ENCODE measurements at places on chromosomes 5 and 9.

DNA sequence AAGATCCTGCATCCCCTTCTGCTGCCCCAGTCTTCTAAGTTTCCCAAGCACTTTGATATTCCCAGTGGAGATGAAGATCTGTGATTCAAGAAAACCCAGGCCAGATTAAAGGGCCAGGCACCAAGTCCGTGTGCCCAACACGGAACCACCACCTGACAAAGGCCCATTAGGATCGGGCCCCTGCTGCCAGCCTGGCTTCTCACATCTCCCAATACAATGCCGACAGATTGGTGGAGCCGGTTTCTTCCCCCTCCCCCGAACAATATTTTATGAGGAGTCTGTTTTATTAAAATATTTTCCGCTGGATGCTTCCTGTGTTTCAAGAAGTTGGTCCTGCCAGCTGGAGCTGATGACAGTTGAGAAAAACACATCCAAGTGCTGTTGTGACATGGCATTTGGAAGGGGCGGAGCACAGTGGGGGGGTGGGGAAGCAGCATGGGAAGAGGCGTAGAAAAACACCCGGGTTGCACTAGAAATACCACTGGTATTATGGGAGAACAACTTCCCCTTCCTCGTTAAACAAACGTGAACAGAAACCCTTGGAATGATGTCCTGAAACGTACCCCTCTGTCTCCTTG lies 45.0 kb downstream of the CRB2 start:
- DNase-seq, result no peak

GRCh38 chr9:95580812-95581761 lies 64.3 kb upstream of the PTCH1 start:
- no peak for DNase-seq

DNA sequence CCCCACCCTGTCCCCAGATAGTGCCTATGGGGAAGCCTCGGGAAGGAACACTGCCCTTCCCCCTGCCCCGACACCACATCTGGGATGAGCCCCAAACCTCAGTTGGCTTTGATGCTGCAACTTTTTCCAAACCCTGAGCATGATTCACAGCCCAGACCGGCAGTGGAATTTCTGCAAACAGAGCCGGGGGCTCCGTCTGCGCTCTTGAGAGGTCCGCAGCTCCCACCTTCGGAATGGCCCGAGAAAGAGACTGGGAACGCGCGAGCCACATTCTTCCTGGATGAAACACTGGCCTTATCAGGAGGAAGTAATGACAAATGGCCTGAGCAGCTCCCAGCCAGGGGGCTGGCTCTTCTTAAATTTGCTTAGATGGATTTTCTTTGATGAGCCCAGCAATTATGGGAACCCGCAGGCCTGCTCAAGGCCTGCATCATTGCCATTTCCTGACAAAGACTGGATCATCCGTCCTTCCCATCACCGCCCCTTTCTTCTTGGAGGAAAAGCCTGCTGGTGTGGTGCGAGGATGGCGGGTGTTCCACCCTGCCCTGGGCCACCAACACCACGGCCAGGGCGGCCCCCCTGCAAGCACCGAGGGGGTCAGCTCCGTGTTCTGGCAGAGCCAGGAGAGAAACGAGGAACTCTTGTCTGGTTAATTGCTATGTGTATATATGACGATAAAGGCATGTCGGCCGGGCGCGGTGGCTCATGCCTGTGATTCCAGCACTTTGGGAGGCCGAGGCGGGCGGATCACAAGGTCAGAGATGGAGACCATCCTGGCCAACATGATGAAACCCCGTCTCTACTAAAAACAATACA lies 38.8 kb upstream of the COL5A1 start:
- DNase-seq, result no peak

DNA sequence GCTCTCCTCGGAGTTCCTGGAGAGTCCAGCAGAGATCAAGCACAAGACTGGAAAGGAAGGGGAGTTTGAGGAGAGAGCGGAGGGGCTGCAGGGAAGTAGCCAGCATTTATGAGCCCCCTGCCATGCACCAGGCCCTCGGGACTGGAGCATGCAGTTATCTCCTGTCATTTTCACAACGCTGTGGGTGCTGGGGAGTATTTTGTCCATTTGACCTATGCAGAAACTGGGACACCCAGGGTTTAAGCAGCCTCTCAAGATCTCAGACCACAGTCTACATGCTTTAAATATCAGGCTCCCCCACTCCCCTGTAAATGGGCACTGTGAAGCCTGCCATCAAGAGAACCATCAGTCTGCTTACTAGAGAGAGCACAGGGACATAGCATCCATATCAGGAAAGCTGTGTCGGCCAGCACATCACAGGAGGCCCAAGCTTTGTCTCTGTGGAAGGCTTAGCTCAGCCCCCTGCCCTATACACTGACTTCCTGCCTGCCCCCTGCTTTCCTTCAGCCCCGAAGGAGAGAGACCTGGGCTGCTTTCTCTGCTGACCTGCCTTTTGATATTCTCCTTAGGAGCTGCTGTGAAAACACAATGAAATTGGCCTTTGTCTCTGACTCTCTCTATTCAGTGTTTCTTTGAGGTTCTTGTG lies 7.3 kb downstream of the FOXI1 start:
- no peak for DNase-seq

- DNase-seq, result no peak
Measured at GRCh38 chr9:96555567-96556386, 63.9 kb downstream of the CDC14B start.

GRCh38 chr5:176784218-176785165 lies 25.9 kb upstream of the UNC5A start:
- DNase-seq, result no peak
